Foreskin melanocyte (primary cell): ENCODE measurements at places on chromosomes 7 and 10.

DNA sequence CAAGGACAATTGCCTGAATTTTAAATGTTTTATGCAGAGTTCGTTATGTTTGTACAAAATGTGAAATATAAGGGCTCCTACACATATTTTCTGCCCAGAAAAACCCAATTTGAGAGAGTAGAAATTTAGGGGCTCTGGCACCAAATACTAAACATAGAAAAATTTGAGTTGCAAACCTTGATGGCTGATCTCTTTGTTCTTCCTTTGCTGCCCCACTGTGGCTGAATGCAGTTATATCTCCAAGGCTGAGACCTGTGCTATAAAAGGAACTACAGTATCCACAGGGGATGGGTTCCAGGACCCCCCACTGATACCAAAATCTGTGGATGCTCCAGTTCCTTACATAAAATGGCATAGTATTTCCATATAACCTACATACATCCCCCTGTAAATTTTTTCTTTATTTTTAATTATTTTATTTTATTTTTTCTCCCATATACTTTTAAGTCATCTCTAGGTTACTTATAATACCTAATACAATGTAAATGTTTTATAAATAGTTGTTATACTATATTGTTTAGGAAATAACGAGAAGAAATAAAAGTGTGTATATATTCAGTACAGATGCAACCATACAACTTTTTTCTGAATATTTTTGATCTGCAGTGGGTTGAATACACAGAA is 22.5 kb downstream of the CFAP43 start:
- peak; percentile 14 for DNase-seq

DNA sequence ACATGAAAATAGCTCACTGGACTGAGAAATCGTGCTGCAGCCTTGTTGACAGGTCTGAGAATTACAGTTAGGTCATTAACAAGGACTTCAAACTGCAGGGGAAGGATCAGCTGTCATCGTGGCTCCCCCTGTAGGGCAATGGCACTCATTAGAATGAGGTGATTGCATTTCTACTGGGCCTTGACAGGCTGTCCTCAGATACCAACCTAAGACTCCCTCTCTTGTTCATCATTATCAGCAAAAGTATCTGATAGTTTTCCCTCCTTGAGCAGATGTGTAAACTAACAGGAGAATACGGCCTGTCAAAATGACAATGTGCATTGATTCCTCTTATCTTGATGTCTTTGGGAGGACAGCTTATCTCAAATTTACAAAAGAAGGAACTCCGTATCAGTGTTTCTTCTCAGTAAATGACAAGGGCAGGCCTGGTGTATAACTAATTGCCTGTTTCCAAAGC is 648.5 kb upstream of the LRRN3 start:
- peak; percentile 35 for DNase-seq

DNA sequence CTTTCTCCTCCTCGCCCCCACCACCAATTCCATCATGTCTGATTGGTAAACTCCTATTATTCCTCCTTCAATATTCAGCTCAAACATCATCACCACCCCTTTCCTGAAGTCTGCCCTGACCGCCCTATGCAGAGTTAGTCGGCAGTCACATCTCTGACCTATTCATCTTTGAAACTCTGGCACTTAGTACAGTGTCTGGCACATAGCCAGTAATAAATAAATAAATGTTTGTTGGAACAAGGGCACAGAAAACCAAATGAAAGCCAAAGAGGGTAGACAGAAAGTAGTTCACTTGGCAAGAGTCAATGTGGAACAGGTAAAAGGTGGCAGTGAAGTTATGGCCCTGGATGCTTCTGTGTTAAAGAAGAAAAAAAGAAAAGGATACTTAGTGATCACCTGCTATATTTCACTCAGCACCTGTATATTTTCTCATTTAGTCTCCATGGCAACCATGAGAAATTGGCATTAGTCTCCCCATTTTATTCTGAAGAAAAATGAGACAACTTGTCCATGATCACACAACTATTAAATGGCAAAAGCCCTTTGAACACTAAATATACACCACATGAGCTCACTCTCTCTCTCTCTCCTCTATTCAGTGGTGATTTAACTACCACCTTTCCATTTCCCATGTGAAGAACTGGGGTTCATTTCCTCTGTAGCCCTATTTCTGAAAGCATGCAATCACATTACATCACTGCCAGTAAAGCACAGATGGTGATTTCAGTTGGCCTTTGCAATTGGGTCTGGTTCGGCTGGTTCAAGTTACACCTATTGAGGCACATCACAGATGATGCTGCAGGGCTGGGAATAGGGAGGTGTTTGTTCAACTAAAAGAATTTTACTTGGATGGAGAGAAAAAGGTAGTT is 25.3 kb downstream of the CHCHD3 start:
- no peak for DNase-seq

DNA sequence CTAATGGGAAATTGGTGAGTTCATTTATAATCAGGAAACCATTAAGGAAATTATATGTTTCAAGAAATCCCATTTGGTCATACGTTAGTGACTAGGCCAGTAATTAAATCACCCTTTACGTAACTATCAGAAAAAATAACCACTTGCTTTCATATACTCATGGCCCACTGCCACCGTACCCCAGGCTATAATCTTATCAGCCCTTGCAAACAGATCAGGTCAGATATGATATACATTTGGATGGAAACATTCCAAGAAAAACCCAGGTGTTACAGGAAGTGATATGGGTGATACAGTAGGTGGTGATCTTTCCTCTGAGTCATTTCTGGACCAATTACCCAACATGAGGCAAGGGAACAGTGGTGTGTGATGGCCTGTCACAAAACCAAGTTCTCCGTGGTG is 481.0 kb upstream of the SEMA3A start:
- DNase-seq: no peak

DNA sequence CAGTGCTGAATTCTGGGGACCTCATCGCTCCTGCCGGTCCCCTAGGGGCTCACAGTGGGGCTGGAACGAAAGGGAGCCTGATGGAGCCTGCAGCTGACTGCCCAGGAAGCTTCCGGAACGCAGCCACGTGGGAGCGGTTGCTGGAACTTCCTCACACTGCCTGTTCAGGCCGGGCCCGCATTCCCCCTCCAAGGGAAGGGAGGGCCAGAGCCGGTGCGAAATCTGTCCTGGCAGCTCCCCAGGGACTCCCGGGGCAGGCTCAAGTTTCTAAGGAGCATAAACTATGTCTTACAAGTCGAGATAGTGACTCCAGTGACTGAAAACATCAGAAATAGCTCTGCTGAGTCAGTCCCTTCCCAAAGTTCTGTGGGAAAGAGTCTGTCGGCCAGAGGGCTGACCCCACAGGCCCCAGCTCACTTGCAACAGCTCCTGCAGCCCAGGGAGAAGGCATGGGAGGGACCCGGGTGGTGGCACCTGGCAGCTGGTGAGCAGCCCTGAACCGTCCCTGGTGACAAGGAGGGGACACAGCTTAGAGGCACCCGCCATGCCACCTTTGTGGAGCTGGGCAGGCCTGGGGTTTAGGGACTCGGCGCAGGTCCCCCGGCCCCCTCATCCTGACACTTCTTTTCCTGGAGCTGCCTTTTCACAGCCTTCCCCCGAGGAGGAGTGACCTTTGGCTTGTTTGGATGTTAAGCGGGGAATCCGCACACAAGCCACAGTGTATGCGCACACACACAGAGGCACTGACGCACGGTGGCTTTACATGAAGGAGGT is 47.6 kb downstream of the PDGFA start:
- no peak for DNase-seq

GRCh38 chr10:33507662-33508425 is 173.4 kb upstream of the NRP1 start:
- no peak for DNase-seq

GRCh38 chr10:108303149-108303548 is 1138.6 kb upstream of the SORCS1 start:
- DNase-seq: no peak

DNA sequence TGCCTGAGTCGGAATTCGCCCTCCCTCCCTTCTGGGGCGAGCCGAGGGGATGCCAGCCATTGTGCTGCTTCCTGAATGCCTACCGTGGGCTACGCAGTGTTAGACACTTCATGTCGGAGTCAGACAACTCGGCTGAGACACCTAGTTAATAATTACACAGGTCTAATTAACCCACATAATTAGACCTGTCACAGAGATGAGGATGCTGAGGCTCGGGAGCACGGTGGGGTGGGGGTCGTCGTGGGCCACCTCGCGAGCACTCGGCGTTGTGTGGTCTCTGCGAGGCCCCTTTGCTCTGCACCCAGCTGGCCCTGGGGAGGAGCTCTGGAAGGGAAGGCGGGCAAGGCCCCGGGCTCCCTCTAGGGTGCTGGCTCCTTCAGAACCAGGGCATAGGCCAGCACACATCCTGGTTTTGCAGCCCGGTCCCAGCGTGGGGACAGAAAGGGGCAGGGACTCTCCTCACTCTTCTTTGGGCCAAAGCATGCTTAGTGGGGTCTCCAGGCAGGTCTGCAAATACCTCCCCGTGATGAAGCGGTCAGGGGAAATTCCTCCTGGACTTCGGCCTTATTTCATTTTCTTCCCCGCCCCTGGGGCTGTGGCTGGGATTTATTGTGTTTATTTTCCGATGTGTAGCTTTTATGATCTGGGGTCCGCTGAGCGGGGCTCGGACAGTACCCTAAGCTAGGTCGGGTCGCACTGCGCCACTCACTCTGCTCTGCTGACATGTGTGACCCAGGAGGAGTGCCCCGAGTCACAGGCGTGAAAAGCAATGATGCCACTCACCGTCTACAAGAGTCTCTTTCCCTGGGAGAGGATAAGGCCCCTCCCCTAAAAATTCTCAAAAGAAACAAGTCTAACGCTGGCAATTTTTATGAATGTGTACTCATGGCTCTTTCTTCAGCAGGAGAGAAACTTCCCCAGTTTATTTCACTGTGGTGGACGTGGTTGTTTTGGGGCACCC is 4.9 kb upstream of the FOXL3 start:
- no peak for DNase-seq

GRCh38 chr7:102916426-102916825 is 3.6 kb downstream of the LRRC17 start:
- DNase-seq: no peak

GRCh38 chr7:90817846-90818245 is 221.7 kb downstream of the CDK14 start:
- no peak for DNase-seq

DNA sequence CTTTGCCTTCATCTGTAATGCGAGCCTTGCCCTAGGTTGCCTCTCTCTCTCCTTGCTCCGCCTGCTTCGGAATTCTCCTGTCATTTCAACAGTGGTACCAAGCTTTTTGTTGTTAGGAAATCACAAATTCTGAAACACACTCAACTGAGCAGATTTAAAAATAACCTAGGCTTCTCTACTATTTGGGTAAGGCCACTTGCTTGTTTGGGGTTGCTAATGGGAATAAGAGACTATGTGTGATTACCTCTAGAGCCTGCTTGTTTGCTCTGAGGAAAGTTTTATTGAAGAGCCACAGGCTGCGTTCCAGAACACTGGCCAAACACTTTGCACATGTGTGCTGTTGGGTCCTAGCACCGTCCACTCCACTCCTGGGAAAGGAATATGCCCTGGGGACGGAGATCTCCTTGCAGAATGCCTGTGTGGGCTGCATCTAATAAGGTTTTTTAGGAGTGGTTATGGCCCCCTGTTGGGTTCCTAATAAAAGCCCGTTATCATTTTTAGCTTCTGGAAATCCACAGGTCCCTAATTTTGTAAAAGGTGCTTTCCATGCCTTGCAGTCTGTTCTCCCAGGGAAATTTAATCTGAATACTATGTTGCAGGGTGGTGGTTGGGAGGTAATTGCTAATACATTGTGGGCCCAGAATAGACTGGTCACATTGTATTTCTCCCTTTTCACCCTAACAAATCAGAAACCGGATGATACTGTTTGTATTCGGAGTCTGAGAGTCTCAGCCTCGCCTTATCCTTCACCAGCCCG is 68.7 kb upstream of the KLF6 start:
- no peak for DNase-seq
